Mesendoderm (in vitro differentiated cells): ENCODE measurements at places on chromosomes 11 and 22.
A peak's percentile ranks its signal among the peaks of the same experiment; 100 is the strongest.

GRCh38 chr11:34468209-34468841, 29.6 kb downstream of the CAT start:
- no peaks in the 10 kb centered on the region for H3K4me1 ChIP-seq
- H3K36me3 ChIP-seq, result no peaks in the 10 kb centered on the region
- peak; percentile 54 for DNase-seq

GRCh38 chr11:62033191-62034035, 66.0 kb upstream of the FTH1 start:
- H3K27me3 ChIP-seq, result no peaks in the 10 kb centered on the region
- no peak overlapping the region for H3K27ac ChIP-seq
- H3K36me3 ChIP-seq, result no peaks in the 10 kb centered on the region
- no peak for DNase-seq
- no peaks in the 10 kb centered on the region for H3K4me1 ChIP-seq
- no peak overlapping the region for H3K4me3 ChIP-seq

- no peak overlapping the region for H3K27ac ChIP-seq
- H3K4me3 ChIP-seq, result no peak overlapping the region
- no peaks in the 10 kb centered on the region for H3K27me3 ChIP-seq
- DNase-seq, result no peak
- H3K4me1 ChIP-seq, result no peaks in the 10 kb centered on the region
These were observed 33.1 kb downstream of the LRFN4 start for GRCh38 chr11:66889960-66890359.

DNA sequence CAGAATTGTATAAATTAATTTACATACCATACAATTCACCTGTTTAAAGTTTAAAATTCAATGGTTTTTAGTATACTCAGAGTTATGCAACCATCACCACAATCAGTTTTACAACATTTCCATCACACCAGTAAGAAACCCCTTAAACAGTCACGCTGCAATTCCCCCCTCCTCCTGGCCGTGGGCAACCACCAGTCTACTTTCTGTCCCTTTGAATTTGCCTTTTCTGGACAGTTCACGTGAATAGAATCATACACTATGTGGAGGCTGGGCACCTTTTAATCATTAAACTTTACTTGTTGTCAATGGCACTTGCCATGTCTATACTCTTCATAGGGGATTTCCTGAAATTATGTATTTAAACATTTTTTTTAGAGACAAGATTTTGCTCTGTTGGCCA, 20.1 kb upstream of the SWAP70 start:
- no peaks in the 10 kb centered on the region for H3K4me1 ChIP-seq
- no peak overlapping the region for H3K27ac ChIP-seq
- no peaks in the 10 kb centered on the region for H3K36me3 ChIP-seq
- no peaks in the 10 kb centered on the region for H3K27me3 ChIP-seq
- no peak for DNase-seq

DNA sequence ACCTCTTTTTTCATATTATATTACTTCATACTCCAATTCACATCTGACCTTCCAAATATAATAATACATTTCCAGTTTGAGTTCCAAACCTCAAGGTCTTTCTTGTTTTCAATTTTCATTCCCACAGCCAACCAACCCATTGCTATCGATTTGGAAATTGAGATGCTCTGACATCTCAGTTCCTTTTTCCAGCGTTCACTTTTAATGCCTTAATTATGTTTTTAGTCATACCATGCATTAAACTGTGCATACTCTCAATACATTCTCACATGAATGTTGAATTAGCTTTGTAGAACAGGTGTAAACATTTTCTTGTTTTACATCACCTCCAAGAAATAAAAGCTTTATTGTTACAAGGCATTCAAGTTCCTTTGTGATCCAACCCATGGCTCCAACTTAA, 294.2 kb upstream of the ANO3 start:
- H3K36me3 ChIP-seq, result no peaks in the 10 kb centered on the region
- H3K4me3 ChIP-seq, result no peak overlapping the region
- no peak for DNase-seq

GRCh38 chr11:102410382-102410784, 42.2 kb downstream of the TMEM123 start:
- H3K4me1 ChIP-seq, result peaks cover 4% of the 10 kb centered on the region
- no peak overlapping the region for H3K27ac ChIP-seq

GRCh38 chr11:58034471-58034870, 3.7 kb downstream of the OR6Q1 start:
- DNase-seq, result no peak
- no peaks in the 10 kb centered on the region for H3K27me3 ChIP-seq
- H3K4me1 ChIP-seq, result no peaks in the 10 kb centered on the region
- no peaks in the 10 kb centered on the region for H3K36me3 ChIP-seq
- H3K4me3 ChIP-seq, result no peak overlapping the region

- H3K27ac ChIP-seq, result no peak overlapping the region
- H3K4me3 ChIP-seq, result no peak overlapping the region
- H3K4me1 ChIP-seq, result no peaks in the 10 kb centered on the region
- no peak for DNase-seq
- H3K27me3 ChIP-seq, result no peaks in the 10 kb centered on the region
- peaks cover 10% of the 10 kb centered on the region for H3K36me3 ChIP-seq
These were observed 54.1 kb downstream of the PPFIA1 start for GRCh38 chr11:70324376-70325115.

DNA sequence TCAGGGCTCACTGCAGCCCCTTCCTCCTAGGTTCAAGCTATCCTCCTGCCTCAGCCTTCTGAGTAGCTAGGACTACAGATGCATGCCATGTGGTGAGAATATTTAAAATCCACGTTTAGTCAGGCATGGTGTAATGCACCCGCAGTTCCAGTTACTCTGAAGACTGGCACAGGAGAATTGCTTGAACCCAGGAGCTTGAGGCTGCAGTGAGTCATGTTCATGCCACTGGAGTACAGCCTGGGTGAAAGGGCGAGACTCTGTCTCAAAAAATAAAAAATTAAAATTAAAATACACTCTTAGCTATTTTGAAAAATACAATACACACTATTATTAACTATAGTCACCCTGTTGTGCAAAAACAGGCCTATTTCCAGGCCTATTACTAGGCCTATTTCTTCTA, 38.4 kb downstream of the NOX4 start:
- no peak for DNase-seq
- no peak overlapping the region for H3K4me3 ChIP-seq
- no peaks in the 10 kb centered on the region for H3K36me3 ChIP-seq

DNA sequence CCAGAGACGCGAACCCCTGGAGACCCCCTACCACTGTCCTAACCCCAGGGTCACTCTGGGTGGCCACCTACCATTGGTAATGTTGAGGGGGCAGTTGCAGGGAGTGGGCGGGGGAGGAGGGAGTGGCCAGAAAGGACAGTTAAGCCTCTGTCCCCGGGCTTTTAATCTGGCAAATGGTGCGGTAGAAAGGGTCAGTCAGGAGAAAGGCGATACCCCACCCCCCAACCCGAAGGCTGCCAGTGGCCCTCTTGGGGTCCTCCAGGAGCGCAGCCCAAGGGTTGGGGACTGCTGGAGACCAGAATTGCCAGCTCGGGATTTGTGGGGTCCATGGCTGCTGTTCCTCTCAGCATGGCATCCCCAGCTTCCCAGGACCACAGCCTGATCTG, 742 bp downstream of the P2RY2 start:
- H3K4me3 ChIP-seq, result no peak overlapping the region
- H3K27me3 ChIP-seq, result no peaks in the 10 kb centered on the region
- DNase-seq, result no peak
- H3K4me1 ChIP-seq, result no peaks in the 10 kb centered on the region

DNA sequence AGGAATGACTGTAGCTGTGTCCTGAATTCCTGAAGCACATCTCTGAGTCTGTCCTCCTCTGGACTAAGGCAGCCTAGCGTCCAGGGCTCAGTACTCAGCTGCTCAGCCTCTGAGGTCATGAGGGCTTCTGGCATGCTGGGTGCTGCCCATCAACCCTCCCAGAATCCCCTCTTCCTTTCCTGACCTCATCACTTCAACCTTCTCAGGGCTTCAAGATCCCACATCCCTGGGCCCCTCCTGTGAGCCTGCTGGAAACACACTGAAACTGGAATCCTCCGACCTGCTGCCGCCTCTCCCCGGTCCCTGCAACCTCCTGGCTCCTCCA, 803 bp downstream of the KRTAP5-8 start:
- H3K4me1 ChIP-seq, result no peaks in the 10 kb centered on the region
- H3K27ac ChIP-seq, result no peak overlapping the region
- H3K36me3 ChIP-seq, result no peaks in the 10 kb centered on the region
- no peak overlapping the region for H3K4me3 ChIP-seq

DNA sequence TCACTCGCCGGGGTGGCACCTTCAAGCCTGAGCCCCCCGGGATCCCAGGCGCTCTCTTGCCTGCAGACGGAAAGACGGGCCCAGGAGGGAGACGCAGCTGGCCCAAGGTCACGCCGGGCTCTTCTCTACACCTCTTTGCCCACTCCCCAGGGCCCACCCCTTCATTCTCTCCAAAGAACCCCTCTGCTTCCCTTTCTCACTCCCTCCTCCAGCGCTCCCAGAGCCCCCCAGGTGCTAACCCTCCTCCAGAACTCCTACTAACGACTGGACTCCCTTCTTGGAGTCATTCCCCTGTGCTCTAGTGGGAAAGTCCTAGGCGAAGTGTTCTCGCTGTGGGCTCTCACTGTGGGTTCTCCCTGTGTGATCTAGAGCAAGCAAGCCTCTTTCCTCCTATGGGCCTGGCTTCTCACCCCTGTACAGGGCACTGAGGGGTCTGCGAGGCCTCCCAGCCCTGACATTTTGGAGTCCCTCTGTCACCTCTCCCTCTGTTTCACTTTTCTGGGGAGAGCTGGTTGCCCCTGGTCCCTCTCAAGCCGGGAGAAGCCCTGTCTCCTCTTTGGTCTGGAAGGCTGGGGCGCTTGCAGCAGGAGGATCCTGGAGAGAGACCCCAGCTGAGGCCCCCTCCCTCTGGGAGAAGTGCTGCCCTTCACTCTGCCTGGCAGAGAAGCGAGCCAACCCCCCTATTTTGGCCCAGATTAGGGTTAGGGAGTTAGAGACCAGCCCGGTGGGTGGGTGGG, 858 bp downstream of the OAF start:
- no peaks in the 10 kb centered on the region for H3K36me3 ChIP-seq
- no peak overlapping the region for H3K27ac ChIP-seq
- peaks cover 7% of the 10 kb centered on the region for H3K4me1 ChIP-seq
- peak overlapping the region; percentile 39 for H3K4me3 ChIP-seq

GRCh38 chr11:87215236-87215635, 177.5 kb downstream of the TMEM135 start:
- no peak overlapping the region for H3K27ac ChIP-seq
- DNase-seq, result no peak
- no peaks in the 10 kb centered on the region for H3K36me3 ChIP-seq
- H3K4me3 ChIP-seq, result no peak overlapping the region

- peaks cover 12% of the 10 kb centered on the region for H3K36me3 ChIP-seq
- no peak for DNase-seq
- H3K27me3 ChIP-seq, result no peaks in the 10 kb centered on the region
- no peak overlapping the region for H3K27ac ChIP-seq
These were observed 5.8 kb downstream of the PATZ1 start for GRCh38 chr22:31340360-31340759.

GRCh38 chr11:119585043-119585781, 143.8 kb downstream of the NECTIN1 start:
- peaks cover 2% of the 10 kb centered on the region for H3K4me1 ChIP-seq
- no peaks in the 10 kb centered on the region for H3K27me3 ChIP-seq
- no peaks in the 10 kb centered on the region for H3K36me3 ChIP-seq
- H3K4me3 ChIP-seq, result no peak overlapping the region
- DNase-seq, result peak; percentile 66

GRCh38 chr11:59719556-59719955, 5.9 kb upstream of the OR10V1 start:
- H3K27ac ChIP-seq, result no peak overlapping the region
- H3K27me3 ChIP-seq, result no peaks in the 10 kb centered on the region
- H3K36me3 ChIP-seq, result no peaks in the 10 kb centered on the region
- H3K4me3 ChIP-seq, result no peak overlapping the region
- DNase-seq, result no peak
- H3K4me1 ChIP-seq, result no peaks in the 10 kb centered on the region

DNA sequence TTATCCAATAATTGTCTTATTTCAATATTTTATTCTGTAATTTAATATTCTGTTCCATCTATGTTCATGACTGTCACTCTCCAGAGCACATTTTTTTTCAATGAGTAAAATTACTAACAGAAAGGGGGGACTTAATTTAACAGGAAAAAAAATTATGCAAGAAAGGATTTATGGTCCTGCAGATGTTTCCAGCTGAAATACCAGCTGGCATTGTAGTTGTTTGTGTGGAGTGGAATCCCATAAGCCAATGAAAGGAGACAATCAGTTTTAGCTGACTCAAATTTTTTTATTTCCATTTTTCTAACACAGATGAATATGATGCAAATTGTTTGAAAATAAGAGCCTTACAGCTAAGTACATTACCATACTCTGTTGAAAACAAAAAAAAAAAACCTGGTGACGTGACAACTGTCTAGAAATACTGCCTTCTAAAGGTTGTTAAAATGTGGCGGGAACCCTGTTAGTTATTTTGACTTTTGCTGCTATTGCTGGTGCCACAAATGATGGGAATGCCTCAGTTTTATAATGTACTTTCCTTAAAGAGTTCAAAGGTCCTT, 389.1 kb downstream of the ETS1 start:
- H3K36me3 ChIP-seq, result no peaks in the 10 kb centered on the region
- H3K4me3 ChIP-seq, result no peak overlapping the region
- no peak overlapping the region for H3K27ac ChIP-seq
- DNase-seq, result no peak

DNA sequence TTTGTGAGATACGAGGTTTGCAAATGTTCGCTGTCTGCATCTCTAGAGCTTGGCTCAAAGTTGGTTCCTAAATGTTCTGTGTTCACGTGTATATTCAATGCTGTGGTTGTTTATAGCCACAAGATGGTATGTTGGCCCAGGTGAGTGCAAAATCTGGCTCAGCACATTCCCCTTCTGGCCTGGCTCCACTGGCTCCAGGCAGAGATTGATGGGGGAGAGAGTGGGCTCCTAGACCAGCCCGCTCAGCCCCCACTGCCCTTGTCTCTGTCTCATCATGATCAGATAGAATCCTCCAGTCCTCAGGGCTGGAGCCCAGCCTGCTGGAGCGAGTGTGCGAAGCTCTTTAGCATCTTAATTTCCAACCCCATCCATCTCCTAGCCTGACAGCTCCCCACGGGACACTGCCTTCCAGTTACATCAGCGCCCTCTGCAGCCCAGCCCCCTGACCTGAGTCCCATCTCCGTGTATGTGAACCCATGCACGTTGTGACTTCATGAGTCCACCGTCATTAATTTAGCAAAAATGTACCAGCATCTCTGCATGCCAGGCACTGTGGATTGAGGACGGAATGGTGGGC, 2.0 kb downstream of the P2RX3 start:
- H3K36me3 ChIP-seq, result no peaks in the 10 kb centered on the region
- peaks cover 3% of the 10 kb centered on the region for H3K4me1 ChIP-seq
- peak; percentile 54 for DNase-seq
- no peaks in the 10 kb centered on the region for H3K27me3 ChIP-seq
- H3K27ac ChIP-seq, result no peak overlapping the region

GRCh38 chr11:126834573-126834972, 166.0 kb downstream of the KIRREL3 start:
- H3K4me1 ChIP-seq, result no peaks in the 10 kb centered on the region
- no peaks in the 10 kb centered on the region for H3K27me3 ChIP-seq
- DNase-seq, result no peak
- no peaks in the 10 kb centered on the region for H3K36me3 ChIP-seq

DNA sequence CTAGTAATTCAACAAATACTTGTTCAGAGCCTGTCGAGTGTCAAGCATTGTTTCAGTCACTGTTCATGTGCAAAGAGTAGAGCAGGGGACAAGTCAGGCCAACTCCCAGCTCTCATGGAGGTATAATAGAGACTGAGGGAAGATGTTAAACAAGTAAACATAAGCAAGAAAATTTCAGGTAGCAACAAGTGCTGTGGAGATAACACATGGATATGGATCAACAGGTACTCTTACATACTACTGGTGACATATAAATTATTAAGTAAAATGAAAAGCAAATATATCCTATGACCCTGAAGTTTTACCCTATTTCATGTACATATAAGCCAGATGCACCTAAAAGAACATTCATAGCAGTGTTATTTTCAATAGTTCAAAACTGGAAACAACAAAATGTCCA, 42.7 kb downstream of the SIK2 start:
- H3K4me1 ChIP-seq, result no peaks in the 10 kb centered on the region
- H3K27ac ChIP-seq, result no peak overlapping the region
- DNase-seq, result no peak
- no peaks in the 10 kb centered on the region for H3K27me3 ChIP-seq
